ENCODE measurements at places on chromosomes 5 and 9.

- DNase-seq = no peak
These were observed 184.5 kb upstream of the FBN2 start for GRCh38 chr5:128722551-128722950.

DNA sequence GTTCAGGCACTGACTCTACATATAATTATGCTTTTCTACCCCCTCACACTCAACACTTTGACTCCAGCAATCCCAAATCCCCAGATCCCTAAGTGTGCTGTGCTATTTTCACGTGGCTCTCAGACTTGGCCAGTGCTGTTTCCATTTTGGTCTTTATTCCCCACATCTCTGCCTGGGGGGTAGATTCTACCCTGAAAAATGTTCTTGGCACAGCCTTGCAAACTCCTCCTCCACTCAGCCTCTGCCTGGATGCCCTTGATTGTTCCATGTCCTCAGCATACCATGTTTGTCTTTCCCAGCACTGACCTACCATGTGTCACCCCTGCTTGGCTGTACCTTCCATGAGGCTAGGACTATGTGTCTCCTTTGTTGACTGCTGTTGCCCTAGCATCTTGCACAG is 43.0 kb downstream of the FXN start:
- DNase-seq = no peak

DNA sequence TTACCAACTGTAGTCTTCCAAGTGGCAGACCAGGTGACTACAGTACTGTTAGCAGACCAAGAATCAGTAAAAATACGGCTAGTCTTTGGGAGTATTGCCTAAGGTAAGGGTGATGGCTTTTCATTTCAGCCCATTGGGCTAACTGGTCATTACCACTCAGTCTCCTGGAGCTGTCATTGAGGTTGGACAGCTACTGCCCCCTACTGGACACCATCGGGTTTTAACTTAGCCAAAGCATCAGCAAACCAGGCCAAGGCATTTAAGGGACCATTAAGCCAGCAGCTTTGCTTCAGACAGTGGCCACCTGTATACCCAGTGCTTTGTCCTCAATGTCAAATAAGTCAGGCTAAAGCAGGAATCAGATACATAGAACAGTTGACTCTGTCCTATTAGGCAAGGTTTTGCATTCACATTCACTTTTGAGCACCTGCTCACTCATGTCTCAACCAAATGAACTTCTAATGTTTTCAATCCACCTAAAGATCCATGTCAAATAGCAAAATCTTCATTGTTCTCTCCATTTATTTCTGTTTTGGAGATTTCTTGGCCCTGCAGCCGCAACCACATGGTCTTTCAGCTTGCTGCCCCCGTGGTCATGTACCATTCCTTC is 117.2 kb downstream of the INVS start:
- no peak for DNase-seq

GRCh38 chr9:75372499-75373268 is 284.4 kb downstream of the OSTF1 start:
- no peak for DNase-seq

DNA sequence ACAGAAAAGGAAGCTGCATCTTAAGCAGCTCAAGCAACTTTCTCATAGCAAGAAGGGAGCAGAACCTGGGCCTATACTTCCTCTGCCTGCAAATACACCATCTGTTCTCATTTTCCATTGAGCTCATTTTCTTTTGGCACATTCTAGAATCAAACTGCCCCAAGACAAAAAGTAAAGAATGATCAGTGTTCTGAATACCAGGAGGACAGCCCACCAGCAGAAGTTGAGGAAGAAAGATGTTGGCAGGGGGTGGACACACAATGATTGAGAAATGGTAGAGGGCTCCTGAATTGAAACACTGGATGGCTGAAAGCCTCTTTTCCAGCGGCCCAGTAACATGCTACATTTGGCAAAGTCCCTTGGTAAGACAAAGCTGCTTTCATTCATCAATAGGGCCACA is 171.8 kb downstream of the MED10 start:
- DNase-seq = no peak

- no peak for DNase-seq
These were observed 192.0 kb downstream of the ADAMTSL1 start for GRCh38 chr9:18665947-18666346.

DNA sequence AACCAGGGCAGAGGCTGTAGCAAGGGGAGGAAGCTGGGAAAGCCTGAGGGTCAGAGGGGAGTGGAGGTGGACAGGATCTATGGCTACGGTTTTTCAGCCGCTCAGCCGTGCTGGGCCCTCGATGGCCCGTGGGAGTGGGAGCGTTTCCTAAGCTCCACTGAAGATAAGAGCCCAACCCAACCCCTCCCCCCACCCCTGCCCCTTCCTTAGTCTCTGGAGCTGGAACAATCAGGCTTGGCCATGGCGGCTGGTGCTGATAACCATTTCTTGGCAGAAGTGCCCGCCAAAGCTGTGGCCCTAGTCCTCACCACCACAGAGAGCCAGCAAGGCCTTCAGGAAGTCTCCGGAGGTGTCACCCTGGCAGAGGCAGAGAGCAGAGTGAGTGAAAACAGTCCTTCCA is 20.3 kb upstream of the TNIP1 start:
- no peak for DNase-seq

GRCh38 chr9:96062031-96062430 is 186.5 kb downstream of the ERCC6L2 start:
- no peak for DNase-seq

DNA sequence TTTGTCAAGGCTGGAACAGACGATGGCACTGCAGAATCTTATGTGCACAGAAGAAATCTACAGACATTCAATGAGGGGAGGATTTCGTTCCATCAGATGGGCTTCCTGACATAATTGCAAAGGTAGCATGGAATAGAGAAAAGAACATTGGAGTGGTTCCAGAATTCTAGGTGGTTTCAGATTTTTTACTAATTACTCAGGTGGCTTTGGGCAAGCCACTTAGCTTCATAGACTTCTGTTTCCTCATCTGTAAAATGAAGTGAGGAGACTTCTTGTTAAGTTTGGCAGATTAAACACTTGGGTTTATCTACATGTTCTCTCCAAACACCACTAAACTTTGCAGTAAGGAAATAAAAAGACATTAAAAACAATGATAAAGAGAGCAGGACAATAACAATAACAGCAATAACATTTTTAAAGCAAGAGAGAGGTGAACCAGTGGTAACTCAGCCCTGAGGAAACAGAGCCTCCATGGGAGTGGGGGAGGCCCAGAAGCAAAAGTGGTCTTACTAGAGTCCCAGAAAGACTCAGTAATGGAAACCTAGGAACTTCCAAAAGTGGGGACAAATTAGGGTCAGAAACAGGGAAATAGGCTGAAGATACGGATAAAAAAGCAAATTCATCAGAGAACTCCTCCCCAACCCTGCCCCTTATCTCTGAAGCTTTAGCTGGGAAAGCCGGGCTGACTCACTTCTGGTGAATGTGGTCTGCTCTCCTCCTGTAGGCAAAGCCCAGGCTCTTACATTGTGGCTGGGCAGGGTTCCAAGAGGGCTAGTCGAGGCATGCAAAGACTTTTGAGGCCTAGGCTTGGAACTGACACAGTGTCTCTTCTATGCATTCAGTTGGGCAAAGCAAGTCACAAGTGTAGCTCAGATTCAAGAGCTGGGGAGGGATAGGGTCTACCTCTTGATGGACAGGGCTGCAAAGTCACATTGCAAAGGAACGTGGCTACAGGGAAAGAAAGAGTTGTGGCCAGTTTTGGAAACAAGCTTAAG is 11.8 kb upstream of the ACTBL2 start:
- peak; percentile 100 for DNase-seq

Measured in LoVo (cell line).